ENCODE measurements at places on chromosomes 16 and 17. TPM values are rescaled to one million over a fixed set of nuclear protein-coding genes. Genes with fewer than 3 reads are reported as not detected.

Gene KCNJ2
- total RNA-seq: 0.22 TPM

DNA sequence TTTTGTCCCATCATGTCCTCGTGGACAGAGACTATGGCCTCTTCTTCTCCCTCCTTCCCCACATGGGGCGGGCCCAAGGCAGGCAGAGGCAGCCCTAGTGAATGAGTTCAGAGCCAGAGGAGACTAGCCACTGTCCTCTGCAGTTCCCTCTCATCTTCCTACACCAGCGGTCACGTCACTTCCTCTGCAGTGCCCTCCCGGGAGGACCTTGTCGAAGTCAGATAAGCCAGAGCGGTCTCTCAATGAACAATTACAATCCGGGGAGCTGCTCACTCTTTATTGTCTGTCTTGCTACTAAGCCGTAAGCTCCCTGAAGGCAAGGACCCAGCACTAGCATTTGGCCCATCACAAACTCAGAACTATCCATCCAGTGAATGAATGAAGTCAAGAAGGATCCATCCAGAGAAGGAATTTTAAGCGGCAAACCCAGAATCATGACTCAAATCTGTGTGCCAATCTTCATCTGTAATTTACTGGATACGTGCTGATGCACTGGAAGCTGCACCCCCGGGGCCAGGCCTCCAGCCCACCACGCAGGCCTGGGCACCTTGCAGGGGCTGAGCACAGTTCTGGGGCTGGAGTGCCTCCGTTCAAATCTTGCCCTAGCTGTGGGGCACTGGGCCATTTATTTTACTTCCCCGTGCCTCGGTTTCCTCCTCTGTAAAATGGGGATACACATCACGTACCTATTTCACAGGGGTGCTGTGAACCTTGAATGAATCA, 18.1 kb downstream of the ZNF423 start:
- no peak for DNase-seq

DNA sequence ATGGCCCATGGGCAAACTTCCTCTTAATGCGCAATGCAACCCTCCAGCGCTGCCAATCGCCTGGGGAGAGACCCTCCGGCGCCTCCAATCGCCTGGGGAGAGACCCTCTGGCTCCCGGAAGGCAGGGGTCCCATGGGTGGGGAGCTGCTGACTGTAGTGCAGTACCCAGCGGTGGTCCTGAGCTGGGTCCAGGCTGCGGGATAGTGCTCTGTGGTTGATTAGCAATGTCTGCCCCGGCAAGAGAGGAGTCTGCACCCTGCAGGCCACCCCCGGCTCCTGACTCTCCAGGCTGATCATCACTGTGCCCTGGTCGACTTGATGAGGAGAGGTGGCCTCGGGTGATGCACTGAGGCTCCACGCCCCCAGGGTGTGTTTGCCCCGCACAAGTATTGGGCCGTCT, 44.6 kb upstream of the ZNF469 start:
- no peak for DNase-seq

- DNase-seq: no peak
Measured at GRCh38 chr16:27824006-27824405, 239.5 kb downstream of the GSG1L start.

DNA sequence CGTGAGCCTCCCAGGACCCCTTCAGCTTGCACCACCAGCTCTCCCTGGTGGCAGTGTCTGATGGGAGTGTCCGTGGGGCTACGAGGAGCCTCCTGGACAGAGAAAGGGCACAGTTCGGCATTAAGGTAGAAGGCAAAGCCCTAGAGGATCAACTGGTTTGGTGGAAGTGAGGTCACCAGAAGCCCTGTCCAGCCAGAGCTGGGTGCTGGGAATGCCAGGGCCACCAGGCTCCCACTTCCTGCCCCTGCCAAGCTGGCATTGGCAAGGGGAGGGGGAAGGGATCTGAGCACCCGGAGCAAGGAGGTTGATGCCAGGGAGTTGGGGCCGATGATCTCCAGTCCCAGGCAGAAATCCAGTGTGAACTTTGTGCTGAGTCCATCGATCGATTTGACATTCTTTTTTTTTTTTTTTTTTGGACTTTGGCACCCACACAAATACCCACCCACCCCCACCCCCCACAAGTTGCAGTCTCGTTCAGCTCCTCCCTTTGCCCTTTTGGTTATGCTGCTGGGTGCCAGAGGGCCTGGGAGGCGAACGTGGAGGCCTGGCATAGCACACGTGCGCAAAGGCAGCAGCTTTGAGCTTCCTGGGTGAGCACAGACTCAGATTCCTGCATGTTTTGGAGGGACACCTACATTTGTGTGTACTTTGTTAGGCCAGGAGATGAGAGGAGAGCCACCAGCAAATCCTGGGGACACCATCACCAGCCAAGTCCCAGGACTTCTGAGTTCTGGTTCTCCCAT, 2.1 kb downstream of the NHERF1 start:
- no peak for DNase-seq

Gene ADGRG1
- total RNA-seq: 1.2 TPM

Gene KRTAP4-1
- not detected for total RNA-seq

All from CD4-positive, CD25-positive, alpha-beta regulatory T cell (primary cell).